ENCODE measurements at places on chromosomes 16 and 17. TPM values are rescaled to one million over a fixed set of nuclear protein-coding genes. Genes with fewer than 3 reads are reported as not detected.

DNA sequence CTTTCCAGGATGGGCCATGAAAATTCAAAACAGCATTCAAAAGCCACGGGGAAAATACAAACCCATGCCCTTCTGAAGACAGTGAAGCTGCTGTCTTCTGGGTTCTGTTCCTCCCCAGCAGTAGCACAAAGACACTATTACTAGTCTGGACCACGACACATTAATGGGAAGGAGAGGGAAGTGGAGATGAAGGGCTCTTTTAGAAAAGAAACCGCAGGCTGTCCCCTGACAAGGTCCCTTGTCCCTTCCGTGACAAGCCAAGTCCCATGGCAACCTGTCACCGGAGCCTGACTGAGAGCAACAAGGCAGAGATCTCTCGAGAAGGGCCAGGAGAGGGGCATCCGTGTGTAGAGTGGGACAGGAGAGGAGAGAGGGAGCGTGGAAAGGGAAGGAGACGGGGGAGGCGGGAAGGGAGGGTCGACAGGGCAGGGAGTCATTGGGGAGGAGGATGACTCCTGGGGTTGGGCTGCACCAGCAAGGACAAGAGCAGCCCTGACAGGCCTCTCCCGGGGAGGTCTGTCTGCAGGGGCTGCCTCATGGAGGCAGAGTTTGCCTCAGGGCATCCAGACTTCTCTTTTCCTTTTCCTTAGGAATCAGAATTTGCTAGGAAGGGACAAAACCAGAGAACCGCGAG, 436.2 kb downstream of the SLC39A11 start:
- no peak for DNase-seq

DNA sequence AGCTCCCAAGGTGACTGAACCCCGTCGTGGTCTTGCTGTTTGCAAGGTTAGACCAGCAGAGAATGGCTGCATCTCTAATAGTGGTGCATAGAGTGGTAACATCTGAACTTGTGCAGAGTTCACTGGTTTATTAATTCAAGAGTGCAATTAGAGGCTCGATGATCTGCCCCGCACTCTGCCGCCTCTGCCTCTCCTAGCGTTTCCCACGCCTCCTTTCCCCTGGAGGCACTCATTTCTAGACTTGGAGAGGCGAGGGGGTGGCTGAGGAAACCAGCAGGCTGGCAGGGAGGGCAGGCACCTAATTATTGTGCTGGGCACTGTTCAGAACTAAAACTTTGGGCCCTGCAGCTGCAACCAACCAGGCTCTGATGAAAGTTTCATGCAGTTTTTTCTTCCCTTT, 363.5 kb upstream of the EEF2KMT start:
- DNase-seq: no peak

DNA sequence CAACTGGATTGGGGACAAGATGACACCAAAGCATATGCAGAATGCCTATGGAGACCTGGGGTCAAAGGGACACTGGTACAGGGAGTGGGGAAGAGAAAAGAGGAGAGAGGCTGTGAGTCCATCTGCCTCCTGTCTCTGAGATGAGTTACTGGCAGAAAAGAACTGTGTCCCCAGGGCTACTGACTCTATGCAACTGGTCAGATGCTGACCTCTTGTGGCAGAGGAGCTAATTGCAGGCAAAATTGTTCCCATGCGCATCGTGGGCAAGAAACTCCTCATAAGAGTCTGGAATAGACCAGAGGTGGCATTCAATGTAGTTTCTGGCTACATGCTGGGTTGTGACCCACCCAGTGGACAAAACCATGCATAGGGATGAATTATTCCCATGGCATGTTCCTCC, 26.1 kb upstream of the MLKL start:
- DNase-seq: peak; percentile 51

DNA sequence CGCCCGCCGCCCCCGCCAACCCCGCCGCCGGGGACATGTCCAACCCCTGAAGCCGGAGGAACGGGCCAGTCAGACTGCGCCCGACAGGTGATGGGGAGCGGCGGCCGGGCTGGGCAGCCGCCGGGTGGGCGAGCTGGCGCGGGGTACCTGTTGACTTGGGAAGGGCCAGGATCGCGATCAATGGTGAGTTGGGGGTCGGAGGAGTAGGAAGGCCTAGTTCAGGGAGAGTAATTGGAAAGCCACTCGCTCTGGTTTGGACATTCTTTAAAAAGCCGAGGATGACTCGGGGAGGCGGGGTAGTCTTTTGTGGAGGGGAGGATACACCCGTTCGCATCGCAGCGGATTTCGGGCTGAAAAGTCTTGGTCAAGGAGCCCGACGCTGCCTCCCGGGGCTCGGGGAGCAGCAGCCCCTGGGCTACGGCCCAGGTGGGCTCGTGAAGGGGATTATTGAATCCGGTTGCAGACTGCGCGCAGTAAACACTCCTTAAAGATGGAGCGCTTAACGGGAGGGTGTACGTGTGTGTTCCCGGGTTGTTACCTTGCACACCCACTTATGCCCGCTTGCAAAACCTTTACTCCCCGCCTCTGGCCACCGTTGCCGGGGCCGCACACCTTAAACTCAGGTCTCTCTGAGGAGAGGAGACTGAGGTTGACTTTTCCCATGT, 123.8 kb downstream of the GOSR1 start:
- DNase-seq: peak; percentile 45

- DNase-seq: peak; percentile 65
Measured at GRCh38 chr17:31842195-31843069, 16.6 kb downstream of the COPRS start.

- DNase-seq: no peak
Measured at GRCh38 chr17:74216505-74216904, 3.1 kb downstream of the TTYH2 start.

DNA sequence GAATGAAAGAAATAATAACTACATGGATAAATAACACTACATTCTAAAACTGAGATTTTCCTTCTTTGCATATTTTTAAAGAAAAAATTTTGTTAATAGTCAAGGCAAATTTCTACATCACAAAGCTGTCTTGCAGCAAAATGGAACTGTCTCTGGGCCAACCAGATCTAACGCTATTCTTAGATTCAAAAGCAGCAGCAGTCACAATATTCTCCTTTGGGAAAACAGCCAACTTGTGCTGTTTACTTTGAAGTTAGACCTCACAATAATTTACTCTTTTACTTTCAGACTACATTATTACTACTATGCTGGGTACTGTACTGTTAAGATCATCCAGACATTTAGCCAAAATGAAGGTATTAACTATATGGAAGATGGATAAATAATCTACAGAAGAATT, 189.1 kb downstream of the CEP112 start:
- no peak for DNase-seq

DNA sequence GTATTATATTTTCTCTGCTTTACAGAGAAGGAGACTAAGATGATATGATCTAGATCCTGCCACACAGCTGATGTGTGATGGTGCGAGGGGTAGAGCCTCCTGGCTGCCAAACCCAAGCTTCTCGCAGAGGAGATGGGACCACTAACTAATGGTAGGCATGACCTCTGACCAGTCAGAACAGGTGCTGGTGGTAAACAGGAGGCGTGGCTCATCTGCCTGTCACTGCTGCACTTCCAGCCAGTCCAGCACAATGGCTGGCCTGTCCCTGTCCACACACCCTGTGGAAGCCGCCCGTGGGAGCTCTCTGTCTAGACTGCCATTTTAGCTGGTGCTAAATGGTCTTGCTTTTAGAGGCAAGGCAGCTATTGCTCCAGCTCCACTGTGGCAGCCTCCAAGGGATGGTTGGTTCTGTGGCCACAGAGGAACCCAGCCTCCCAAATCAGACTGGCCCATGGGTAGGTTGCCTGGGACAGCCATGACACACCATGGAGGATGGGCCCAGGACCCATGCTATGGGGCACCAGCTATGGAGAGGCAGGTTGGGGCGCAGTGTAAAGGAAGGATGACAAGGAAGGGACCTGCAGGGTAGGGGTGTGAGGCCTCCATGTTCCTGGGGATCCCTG, 86.7 kb downstream of the KSR1 start:
- DNase-seq: no peak

GRCh38 chr16:17461951-17462729, 8.6 kb downstream of the XYLT1 start:
- no peak for DNase-seq

GRCh38 chr16:47229053-47230050, 85.6 kb upstream of the NETO2 start:
- no peak for DNase-seq

GRCh38 chr17:7721612-7722011, 4.1 kb downstream of the DNAH2 start:
- DNase-seq: no peak

- DNase-seq: peak; percentile 48
Measured at GRCh38 chr16:27154705-27155521, 48.4 kb upstream of the KDM8 start.

GRCh38 chr17:77874303-77875050, 84.0 kb upstream of the TNRC6C start:
- DNase-seq: no peak

GRCh38 chr16:67129422-67129821, 19.7 kb downstream of the PHAF1 start:
- no peak for DNase-seq

DNA sequence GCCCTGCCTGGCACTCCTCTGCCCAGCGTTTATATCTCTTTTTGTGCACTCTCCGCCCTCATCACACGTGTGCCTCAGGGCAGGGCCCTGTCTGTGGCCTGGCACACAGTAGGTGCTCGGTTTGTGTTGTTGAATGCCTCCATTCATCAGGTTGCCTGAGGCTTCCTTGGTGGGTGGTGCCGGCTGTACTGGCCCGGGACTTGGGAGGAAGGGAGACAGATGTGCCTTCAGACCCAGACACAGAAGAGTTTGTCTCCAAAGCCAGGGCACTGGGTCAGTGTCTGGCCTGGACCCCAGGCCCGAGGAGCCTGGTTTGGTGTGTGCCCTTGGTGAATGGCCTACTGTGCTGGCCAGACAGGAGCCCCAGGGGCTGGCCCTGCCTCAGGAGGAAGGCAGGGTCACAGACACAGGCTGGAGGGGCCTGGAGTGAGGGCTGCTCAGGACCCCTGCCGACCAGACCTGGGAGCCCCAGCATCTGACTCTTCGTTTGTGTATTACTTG, 71.6 kb downstream of the RAI1 start:
- DNase-seq: no peak

DNA sequence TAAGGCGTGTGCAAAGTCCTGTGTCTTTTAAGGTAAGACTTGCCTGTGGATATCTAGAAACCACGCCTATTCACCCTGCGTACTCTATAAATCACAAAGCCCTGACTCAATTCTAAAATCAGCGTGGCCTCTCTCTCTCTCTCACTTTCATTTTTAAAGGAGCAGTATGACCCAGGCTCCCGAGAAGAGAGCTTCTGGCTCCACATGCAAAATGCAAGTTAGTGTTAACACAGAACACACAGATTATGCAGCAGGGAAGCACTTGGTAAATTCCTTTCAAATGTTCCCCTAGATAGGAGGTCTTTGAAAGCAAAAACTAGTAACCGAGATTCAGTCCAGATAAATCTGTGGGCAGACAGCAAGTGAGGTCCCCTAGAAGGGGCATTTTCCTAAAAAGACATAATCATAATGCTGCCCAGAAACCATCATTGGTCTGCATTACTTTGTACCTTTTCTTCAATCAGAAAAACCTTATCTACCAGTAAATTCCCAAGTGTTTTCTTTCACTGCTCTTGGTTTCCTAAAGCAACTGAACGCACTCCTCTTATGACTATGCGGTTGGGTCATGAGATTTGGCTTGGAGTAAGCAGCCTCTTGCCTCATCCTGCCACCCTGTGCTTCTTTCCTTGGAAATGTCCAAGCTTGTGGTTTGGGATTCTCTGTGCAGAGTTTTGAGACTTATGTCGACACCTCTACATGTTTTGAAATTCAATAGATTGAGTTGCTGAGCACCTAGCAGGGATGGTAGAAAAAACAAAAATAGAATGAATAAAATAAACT, 31.7 kb upstream of the KCNJ2 start:
- DNase-seq: peak; percentile 96

- no peak for DNase-seq
Measured at GRCh38 chr17:18978050-18978449, 26.1 kb downstream of the SLC5A10 start.

DNA sequence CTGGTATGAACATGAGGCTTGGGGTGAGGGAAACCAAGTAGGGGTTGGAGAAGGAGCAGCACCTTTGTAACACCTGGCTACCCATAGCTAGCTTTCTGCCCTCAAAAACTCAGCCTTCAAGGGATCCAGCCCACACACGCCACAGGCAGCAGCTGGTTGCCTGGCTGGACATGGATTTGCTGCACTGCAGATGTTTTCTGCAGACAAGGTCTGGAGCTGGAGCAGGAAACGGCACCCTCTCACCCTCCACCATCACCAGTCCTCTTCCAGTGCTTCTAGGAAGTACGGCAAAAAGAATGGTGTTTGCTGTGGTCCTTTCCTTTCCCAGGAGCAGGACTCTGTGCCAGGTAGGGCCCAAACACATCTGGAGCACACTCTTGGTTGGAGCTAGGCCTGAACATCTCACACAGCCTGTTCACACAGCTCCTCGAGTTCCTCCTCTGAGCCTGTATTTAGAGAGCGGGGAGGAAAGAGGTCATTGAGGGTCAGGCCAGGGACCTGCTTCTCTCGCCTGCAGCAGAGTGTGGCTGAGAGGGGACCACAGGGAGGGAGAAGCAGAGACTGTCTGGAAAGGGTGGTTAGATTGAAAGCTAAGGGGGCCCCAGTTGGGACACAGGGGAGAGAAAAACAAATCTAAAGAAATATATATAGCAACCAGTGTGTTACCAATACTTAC, 2.7 kb upstream of the SUPT4H1 start:
- no peak for DNase-seq

- DNase-seq: peak; percentile 46
Measured at GRCh38 chr16:54031107-54031760, 255.4 kb downstream of the IRX3 start.

DNA sequence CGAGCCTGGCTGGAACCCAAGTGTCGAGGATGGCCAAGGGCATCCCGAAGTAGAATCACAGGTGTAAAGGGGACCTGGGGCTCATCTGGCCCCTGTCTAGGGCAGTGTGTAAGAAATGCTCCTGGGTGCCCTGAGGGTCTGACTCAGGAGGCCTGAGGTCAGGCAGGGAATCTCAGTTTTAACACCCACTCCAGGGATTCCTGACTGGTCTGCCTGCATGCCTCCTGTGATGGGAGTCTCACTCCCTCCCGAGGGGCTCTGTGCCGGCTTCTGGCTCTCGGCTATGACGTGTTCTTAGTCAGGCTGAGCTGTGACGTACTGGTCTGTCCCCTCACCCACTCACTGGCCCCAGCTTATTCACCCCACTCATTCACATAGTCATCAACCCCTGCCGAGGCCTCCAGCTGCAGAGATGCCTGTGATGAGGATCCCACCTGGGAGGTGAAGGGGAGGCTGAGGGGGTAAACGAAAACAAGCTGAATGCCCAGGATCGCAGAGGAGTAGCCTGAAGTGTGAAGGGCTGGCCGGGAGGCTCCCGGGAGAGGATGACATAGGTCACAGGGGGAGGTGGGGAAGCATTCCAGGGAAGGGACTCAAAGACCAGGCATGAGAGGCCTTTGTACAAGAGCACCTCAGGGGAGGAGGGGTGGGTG, 23.8 kb downstream of the FAM83G start:
- DNase-seq: no peak

- no peak for DNase-seq
Measured at GRCh38 chr17:27804113-27804512, 3.8 kb upstream of the NOS2 start.

Gene TLCD2
- 2.5 TPM for total RNA-seq

Gene WDR81
- 17.4 TPM for total RNA-seq

Gene OR1A2
- total RNA-seq: not detected

Gene SLC6A2
- total RNA-seq: not detected

Gene RAB26
- total RNA-seq: 1.0 TPM

Gene LRRC75A
- total RNA-seq: 0.29 TPM

Gene CCL3
- not detected for total RNA-seq

Gene CETP
- not detected for total RNA-seq

Gene PPM1E
- total RNA-seq: 0.54 TPM

Gene PRSS21
- total RNA-seq: 16.4 TPM
